ENCODE measurements at places on chromosomes 2 and 18. TPM values are rescaled to one million over a fixed set of nuclear protein-coding genes. Genes with fewer than 3 reads are reported as not detected.

DNA sequence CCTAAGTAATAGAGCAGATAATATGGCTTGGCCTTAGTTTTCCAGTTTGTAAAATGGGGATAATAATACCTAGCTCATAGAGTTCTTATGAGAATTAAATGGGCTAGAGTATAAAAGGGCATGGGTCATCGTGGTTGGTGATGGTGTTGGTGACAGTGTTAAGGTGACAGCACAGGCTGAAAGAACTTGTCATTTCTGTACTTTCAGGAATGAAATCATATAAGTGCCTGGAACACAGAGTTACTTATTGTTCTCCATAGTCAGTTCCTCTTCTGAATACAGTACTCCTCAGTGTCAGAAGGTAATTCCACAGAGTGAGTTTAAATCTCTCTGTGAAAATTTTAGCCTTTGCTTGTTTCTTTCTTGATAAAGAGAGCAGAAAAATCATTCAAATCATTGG, 42.4 kb downstream of the KIF5C start:
- DNase-seq: no peak

- no peak for DNase-seq
Measured at GRCh38 chr2:165016772-165017411, 61.6 kb upstream of the SLC38A11 start.

GRCh38 chr18:52657043-52657805, 317.2 kb downstream of the DCC start:
- DNase-seq: no peak

Gene MARCO
- polyA plus RNA-seq: 1.4 TPM

GRCh38 chr2:120428748-120429147, 82.8 kb downstream of the INHBB start:
- DNase-seq: no peak

Gene GKN1
- polyA plus RNA-seq: not detected

Gene SERPINB12
- 0.53 TPM for polyA plus RNA-seq

- DNase-seq: no peak
Measured at GRCh38 chr2:98515250-98515991, 70.8 kb downstream of the INPP4A start.

DNA sequence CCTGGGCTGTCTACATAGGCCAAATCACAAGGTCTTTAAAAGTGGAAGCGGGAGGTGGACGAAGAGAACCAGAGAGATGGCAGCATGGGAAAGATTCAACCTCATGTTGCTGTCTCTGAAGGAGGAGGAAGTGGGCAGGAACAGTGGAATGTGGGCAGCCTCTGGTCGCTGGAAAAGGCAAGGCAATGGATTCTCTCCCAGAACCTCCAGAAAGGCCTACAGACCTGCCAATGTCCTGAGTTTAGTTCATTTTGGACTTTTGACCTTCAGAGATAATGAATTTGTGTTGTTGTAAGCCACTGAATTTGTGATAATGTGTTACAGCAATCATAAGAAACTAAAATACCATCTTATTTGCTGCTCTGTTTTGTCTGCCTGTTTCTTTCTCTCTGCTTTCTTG, 122.5 kb downstream of the RNF152 start:
- no peak for DNase-seq

- DNase-seq: no peak
Measured at GRCh38 chr2:43227830-43228281, 1.4 kb upstream of the ZFP36L2 start.

GRCh38 chr18:61972389-61973264, 79.8 kb upstream of the RNF152 start:
- no peak for DNase-seq

Gene TMEM178A
- 16.3 TPM for polyA plus RNA-seq

GRCh38 chr2:239268082-239268481, 132.7 kb downstream of the HDAC4 start:
- no peak for DNase-seq

Gene RNPEPL1
- polyA plus RNA-seq: 33.2 TPM

DNA sequence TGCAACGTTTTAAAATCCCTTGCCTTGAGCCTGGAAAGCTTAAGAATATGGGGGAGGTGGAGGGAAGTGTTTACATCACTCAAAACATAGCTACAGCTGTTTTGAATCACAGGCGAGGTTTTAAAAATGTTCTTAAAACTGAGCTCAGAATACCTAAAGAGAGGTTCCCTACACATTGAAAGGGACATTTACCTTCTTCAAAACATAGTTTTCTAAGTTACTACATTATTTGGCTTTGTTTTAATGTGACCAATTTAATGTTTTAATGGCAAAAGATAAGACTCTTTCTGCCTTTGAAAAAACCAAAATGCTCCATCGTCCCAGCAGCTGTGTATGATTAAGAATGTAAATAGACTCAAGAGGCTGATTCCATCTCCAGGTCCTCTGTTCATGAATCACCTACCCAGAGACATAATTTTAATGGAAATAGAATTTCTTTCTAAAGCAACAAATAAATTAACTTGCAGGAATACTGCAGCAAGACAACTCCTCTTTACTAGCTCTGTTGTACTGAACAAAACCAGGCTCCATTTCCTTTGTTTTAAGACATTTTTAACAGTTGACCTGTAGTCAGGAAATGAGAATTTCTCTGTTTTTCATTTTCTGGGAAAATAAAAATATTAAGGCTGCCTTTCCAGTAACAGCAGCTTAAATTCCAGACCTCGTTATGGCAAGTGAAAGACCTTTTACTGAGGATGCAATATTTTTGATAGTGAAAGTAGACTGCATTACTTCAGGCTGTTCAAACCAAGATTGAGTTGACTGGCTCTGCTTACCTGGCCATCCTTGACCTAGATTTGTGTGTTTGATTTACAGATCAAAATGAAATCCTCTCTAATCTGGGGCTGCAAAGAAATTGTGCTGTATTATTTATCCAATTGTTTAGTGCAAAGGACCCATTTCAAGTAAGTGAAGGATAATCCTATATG, 33.7 kb upstream of the WDR75 start:
- DNase-seq: peak; percentile 74

Gene NTSR2
- not detected for polyA plus RNA-seq

GRCh38 chr2:181457121-181457740, at the start of gene ITGA4:
Gene ITGA4 (plus strand): TSS chr2:181457386. CDS start chr2:181457655, 269 bp downstream.
- no peak for DNase-seq

GRCh38 chr2:119160361-119160990, 1.9 kb upstream of the C1QL2 start:
- DNase-seq: no peak

DNA sequence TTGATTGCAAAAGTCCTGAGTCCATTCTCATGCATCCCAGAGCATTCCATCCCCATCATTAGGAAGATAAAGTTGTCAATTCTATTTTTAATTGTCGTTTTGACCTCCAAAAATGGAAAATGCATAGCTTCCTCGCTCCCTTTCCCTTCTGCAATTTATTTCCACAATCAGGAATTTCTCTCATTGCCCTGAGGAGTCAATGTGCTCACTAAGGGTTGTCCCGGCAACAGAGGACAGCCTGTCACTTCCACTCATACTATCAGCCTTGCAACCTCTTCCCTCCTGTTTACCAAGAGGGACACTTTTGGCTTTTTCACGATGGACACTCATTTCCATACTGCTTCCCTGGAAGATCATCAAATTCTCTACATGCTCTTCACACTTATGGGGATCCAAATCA, 164.8 kb downstream of the MYO5B start:
- no peak for DNase-seq

GRCh38 chr2:122203523-122203922, 448.1 kb downstream of the TSN start:
- DNase-seq: peak; percentile 86

DNA sequence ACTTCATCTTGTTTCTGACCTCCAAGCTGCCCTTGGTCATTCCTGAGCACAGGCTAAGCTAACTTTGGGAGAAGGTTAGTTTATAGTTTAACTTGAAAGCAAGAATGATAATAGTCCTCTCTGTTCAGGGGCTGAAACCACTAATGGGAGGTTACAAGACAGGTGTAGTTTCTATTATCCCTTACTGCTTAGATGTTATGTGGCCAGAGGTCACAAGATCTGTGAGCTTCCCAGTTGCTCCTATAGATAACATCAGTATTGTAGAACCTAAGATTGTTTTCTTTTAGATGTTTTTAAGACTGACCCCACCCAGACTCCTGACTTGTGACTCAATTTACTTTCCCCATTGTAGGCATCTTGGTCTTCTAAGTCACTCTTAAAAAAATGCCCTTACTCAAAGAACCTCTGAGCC, 94.8 kb upstream of the LPIN2 start:
- no peak for DNase-seq

Gene ITPRID2
- 56.1 TPM for polyA plus RNA-seq

DNA sequence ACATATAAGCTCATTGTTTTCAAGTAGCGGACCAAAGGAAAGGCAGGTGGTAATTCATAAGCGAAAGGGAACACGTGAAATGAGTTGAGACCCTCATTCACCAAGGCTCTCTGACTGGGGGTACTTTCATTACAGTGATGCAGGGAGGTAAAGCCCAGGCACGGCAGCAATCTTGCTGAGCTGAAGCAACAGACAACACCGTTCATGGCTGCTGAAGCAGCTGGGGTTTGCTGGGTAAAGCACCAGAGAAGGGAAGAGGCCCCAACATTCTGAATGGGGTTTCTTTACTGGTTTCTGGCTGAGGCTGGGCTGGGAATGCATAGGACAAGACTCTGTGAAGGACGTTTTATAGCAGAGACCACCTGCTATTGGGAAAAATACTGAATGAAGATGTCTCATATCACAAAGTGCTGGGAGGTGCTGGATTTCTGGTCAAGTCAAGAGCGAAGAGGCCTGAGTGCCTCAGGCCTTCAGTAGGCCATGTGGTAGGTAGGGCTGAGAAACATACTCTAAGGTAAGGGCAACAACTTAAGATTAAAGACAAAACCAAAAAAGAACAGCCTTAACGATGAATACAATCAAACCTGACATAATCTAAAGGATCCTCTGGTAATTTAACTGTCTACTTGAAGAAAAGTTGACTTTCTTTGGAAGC, 324.7 kb upstream of the PIK3C3 start:
- no peak for DNase-seq

- no peak for DNase-seq
Measured at GRCh38 chr2:240478346-240479110, 43.1 kb downstream of the GPC1 start.

GRCh38 chr18:1011349-1011748, 106.7 kb downstream of the ADCYAP1 start:
- no peak for DNase-seq

GRCh38 chr2:45843136-45843535, 191.7 kb downstream of the PRKCE start:
- DNase-seq: no peak

- no peak for DNase-seq
Measured at GRCh38 chr2:85925216-85925671, 36.5 kb upstream of the ST3GAL5 start.

GRCh38 chr2:121455446-121455845, 75.2 kb upstream of the RNU4ATAC start:
- DNase-seq: no peak

DNA sequence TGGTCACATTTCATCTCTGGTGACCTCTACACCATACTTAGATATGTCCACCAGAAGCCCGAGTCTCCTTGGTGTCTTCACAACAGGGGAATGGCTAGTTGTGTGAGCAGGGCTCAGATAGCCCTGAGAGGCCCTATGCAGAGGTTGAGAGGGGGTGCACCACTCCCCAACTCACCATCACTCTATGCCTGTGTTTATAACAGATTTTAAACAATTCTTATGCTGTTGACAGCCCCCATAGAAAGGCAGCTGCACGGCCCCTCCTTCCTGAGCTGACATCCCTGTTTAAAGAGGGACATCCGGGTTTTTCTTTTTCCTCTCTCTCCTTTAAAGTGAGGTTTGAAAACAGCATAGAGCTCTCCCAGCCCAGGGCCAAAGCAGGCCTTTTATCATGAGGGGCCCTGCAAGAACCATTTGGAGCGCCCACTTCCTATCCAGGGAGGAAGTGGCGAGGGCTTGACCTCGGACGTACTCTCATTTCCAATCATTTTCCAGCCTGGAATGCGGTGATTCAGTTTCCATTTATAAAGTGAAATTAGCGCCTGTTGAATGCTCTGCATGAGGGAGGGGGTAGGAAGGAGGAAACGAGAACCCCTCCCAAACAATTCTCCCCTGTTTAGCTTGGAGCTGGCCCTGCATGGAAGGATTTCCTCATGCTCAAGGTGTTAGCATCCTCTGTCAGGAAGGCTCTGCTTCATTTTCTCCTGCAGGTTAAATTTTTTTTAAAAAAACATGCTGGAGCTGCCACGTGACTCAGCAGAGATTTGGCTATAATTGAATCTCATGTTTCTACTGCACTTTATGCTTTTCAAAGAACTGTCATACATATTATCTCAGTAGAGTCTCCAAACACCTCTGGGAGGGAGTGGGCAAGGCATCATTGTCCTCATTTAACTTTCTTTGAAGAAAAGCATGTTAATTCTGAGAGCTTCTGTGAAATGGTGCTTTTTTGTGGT, 117.5 kb downstream of the DDX1 start:
- no peak for DNase-seq

- no peak for DNase-seq
Measured at GRCh38 chr2:47521666-47522285, 118.8 kb downstream of the MSH2 start.

DNA sequence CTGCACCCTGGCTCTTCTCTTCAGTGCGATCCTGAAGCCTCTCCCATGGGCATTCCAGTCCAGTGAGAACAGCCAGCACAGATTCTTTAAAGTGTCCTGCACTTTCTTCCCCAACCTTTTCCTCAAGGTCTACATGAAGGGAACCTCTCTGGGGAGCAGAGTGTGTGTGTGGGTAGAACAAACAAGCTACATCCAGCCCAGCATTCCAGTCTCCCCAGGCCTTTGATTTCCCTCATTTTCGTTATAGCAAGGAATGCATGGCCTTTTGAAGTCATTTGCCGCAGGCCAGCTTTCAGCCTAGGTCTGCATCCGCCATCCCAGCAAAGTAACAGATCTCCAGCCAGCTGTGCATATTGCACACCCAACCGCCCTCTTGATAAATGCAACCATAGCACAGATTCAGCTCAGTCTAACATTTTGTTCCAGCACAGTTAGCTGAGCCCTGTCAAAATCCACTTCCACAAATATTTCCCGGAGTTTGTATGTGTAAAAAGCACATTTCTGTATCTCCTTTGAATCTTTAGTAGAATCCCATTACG, 44.6 kb downstream of the CD8B2 start:
- no peak for DNase-seq

Gene DTNA
- polyA plus RNA-seq: 90.1 TPM

Gene ZNF521
- 43.7 TPM for polyA plus RNA-seq

Measured in forelimb muscle (tissue), 1 donor.